Motor neuron (in vitro differentiated cells): ENCODE measurements at places on chromosomes 12 and 14.
A peak's percentile ranks its signal among the peaks of the same experiment; 100 is the strongest.

GRCh38 chr12:69339999-69340398, 8.2 kb upstream of the LYZ start:
- no peak for ATAC-seq

- no peak for ATAC-seq
These were observed 105.8 kb upstream of the SINHCAF start for GRCh38 chr12:31431721-31432240.

DNA sequence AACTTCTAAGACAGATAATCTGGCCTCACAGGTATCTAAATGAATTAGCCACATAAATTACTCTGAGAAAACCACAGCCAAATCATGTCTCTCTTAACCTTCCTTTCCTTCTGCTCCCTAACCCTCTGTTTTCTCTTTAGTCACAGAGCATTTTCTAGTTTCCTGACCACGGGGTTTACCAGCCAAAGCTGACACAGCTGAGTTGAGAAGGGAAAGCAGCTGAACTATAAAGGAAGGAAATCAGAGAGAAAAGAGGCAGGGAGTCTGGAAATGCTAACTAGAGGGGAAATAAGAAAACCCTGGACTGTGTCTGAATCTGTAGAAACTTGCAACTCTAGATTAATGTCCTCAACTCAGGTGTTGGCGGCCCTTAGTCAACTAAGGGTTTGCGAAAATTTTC, 24.4 kb downstream of the ANKS1B start:
- ATAC-seq = no peak

- no peak for ATAC-seq
These were observed 248.5 kb upstream of the FBXO33 start for GRCh38 chr14:39680777-39681176.

GRCh38 chr12:946212-946611, 3.3 kb downstream of the RAD52 start:
- no peak for ATAC-seq

DNA sequence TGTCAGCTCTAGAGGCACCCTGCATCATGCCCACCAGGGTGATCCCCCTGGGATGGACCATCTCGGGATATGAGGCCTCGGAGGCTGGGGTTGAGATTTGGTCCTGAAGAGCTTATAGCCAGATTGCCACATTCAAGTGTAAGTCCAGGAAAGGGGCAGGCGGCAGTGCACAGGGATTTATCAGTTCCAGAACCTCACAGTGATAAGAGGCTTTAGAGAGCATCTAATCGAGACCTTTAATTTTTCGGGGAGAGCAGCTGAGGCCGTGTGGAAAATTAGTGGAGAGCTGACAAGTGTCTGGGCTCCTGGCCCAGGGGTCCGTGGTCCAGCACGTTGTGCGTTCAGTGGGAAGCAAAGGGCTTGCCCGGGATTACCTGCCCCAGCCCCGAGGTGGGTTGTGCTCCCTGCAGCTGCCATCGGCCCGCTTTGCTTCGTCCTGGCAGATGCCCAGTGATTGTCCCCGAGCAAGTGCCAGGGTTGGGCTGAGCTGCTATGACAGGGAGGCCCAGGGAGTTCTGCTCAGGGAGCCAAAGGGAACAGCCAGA, 52.1 kb downstream of the C14orf132 start:
- no peak for ATAC-seq

- ATAC-seq = no peak
These were observed 159.5 kb downstream of the KIF26A start for GRCh38 chr14:104297721-104298401.

DNA sequence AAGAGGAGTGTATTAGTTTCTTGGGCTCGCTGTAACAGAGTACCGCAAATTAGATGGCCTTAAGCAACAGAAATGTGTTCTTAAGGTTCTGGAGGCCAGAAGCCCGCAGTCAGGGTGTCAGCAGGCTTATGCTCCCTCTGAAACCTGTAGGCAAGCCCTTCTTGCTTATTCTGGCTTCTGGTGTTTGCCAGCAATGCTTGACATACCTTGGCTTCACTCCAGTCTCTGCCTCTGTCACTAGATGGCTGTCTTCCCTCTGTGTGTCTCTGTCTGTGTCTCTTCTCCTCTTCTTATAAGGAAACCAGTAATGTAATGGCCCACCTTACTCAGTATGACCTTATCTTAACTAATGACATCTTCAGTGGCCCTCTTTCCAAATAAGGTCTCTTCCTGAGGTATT, 85.1 kb downstream of the DERA start:
- ATAC-seq = peak; percentile 73

- no peak for ATAC-seq
These were observed 3.5 kb upstream of the NFKBIA start for GRCh38 chr14:35408026-35408425.

- ATAC-seq = no peak
These were observed 39.9 kb downstream of the ATL1 start for GRCh38 chr14:50599700-50600444.

DNA sequence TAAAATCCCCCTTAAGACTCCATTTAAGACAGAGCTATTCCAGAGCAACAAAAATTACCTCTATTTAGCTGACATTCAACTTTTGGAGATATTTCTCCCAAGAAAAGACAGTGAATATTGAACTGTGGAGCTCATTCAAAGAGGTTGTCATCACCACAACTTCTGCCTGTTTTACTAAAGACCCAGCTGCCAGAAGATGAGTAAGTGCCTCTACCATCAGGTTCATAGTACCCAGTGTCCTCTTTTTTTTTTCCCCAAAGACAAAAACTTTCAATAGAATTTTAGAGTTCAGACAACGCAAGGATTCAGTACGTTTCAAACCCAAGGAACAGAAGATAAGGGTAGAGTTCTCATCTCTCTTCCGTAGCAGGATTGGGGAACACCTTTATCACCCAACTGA, 461.3 kb downstream of the BCAT1 start:
- no peak for ATAC-seq

- no peak for ATAC-seq
These were observed 21.7 kb downstream of the TRAF3 start for GRCh38 chr14:102798926-102799325.
